ENCODE measurements at places on chromosomes 7 and 10.

DNA sequence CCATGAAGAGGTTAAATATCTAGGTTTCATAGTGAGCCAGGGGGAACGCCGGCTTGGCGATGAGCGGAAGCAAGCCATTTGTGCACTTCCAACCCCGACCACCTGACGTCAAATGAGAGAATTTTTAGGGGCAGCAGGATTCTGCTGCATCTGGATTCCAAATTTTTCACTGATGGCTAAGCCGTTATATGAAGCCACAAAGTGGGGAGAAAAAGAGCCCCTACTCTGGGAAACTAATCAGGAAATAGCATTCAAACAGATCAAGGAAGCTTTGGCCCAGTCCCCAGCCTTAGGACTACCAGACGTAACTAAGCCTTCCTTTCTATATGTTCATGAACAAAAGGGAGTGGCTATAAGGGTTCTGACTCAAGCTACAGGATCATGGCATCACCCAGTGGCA lies 12.9 kb upstream of the ADCK2 start:
- DNase-seq: peak; percentile 15

DNA sequence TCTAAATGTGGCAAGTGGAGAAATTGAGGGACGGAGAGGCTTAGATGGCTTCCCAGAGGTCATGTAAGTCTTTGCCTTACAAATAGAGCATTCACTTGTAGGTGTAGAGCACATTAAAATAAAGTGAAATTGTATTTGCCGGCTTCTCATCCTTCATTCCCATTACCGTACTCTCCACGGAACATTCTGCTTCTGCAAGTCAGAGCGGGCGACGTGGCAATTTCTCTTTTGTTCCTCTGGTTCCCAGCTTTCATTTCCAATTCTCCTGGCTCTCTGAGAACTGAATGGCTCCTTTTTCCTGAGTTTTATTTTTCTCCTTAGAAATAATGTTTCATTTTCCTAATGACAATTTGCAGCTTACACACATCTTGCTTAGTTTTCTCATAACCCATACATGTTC lies 51.3 kb upstream of the PFKP start:
- no peak for DNase-seq

- no peak for DNase-seq
Observed at GRCh38 chr7:44547536-44548231, 6.6 kb upstream of the NPC1L1 start.

- no peak for DNase-seq
Observed at GRCh38 chr7:70512761-70513160, 619.2 kb upstream of the GALNT17 start.

GRCh38 chr10:74491014-74491413 lies 335.4 kb upstream of the KAT6B start:
- no peak for DNase-seq

DNA sequence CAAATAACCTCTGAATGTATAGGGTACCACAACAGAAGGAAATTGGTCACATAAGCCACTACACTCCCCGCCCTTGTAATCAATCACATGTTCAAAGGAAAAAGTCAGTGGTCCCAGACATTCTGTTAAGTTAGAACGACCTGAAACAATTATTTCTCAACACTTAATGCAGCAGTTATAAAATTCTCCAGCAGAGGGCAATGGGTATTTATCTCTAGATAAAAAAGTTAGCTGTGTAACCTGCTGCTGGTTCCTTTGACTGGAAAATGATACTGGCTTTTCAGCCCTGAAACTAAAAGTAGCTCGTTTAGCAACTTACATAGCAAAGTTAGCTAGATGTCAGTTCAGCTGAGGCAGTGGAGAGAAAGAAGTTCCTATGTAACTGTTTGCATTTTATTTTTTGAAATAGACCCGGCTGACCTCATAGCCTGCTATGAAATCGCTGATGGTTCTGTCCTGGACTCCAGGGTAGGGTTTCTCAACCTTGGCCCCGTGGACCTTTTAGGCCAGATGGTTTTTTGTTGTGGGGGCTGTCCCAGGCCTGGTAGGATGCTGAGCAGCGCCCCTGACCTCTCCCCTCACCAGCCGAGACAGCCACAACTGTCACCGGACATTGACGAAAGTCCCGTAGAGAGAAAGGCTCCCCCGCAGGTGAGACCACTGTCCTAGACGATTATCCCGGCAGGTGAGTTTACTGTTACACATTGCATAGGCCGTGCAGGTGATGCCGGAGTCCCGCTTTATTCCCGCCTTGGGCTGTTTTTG lies 40.2 kb upstream of the PROSER2 start:
- no peak for DNase-seq

- peak; percentile 83 for DNase-seq
Observed at GRCh38 chr10:79007421-79008319, 61.1 kb upstream of the ZMIZ1 start.

GRCh38 chr7:98186452-98187137 lies 24.6 kb upstream of the BHLHA15 start:
- DNase-seq: no peak
